ENCODE measurements at places on chromosomes 11 and 22.

DNA sequence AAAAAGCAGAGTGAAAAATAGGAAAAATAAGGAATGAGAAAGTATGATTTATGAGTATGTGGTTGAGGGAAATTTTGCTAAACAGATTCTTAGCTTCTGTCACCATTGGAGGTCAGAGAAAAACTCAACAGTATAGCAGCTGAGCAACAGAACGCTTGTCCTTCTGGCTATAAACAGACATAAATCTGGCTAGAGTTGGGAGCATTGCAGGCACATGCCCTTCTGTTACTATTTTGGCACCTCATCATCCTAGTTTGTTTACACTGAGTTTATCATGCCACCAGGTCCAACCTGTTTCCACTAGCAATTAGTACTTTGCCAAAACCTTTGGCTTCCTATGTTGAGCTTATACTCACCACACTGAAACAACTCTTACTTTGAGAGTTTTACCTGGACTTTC, 6.9 kb downstream of the UBE4A start:
- no peak for DNase-seq

- DNase-seq = no peak
Observed at GRCh38 chr11:13487661-13488030, 8.2 kb downstream of the PTH start.

GRCh38 chr11:10600570-10601248, 32.2 kb upstream of the LYVE1 start:
- no peak for DNase-seq

GRCh38 chr11:21806947-21807346, 385.9 kb upstream of the ANO5 start:
- no peak for DNase-seq

DNA sequence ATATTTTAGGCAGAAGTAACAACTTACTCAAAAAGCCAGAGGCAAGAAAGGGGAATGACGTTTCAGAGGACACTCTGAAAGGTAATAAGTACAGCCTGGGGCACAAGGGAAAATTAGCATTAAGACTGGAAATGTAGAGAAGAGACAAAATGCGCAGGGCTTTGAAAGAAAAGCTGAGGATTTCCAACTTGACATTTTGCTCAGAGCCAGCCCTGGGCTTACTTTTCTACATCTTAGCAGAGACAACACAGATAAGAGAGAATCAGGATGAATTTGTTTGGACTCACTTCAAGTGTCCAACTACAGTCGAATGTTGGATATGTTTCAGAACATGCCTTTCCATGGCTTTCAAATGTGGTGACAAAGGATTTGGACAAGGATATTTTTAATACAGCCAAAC, 808.9 kb upstream of the LUZP2 start:
- DNase-seq = no peak

GRCh38 chr11:119778391-119779194, 49.6 kb upstream of the NECTIN1 start:
- DNase-seq = no peak

DNA sequence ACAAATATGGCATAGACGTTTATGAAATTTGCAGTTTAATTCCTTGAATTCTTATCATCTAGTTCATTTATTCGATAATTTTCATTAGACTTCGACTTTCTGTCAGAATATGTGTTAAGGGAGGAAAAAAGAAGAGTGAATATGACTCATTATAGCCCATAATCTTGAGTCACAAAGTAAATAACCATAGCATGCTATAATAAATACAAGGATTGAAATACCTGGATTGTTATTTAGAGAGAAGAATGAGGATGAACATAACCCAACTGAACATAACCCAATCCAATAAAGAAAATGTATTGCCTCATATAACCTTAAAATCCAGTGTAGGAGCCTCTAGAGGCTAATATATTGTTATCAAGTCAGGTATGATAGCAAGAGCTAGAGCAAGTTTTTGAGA, 1858.3 kb upstream of the RAG2 start:
- no peak for DNase-seq

DNA sequence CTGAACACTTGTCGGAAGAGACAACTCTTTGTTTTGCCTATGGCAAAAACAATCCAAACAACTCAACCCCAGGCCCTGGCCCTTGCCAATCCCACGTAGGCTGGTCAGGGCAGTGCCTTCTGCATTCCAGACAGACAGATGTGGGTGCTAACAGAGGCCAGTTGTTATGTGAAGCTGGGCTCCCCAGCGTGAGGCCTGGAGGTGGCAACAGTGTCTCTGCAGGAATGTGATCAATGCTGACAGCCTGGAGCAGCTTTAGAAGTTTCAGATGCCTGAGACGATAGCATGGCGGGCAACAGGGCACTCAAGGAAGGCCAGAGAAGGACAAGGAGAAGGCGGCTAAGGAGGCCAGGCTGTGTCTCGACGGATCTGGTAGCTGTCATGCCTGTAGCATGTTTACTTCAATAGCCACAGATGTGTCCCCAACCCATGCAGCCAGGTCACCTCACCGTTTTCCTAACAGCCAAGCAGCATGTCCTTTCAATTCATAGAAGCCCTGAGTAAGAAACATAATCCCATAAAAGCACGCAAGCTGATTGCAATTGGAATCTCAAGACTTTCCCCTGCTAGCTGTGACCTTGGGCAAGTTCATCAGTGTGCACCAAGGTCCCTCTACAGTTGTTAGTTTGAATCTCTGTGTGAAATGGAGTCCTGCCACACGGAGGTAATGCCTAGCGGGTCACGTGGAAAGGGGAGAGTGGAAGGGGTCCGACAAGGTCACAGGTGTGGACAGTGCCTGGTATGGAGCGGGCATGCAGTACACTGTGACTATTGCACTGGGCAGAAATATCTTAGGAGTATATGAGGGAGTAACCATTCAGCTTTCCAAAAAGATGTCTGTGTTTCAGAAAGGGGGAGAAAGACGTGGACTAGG, 14.2 kb upstream of the PPM1F start:
- no peak for DNase-seq

- no peak for DNase-seq
Observed at GRCh38 chr11:94909371-94909820, 64.0 kb downstream of the CWC15 start.

DNA sequence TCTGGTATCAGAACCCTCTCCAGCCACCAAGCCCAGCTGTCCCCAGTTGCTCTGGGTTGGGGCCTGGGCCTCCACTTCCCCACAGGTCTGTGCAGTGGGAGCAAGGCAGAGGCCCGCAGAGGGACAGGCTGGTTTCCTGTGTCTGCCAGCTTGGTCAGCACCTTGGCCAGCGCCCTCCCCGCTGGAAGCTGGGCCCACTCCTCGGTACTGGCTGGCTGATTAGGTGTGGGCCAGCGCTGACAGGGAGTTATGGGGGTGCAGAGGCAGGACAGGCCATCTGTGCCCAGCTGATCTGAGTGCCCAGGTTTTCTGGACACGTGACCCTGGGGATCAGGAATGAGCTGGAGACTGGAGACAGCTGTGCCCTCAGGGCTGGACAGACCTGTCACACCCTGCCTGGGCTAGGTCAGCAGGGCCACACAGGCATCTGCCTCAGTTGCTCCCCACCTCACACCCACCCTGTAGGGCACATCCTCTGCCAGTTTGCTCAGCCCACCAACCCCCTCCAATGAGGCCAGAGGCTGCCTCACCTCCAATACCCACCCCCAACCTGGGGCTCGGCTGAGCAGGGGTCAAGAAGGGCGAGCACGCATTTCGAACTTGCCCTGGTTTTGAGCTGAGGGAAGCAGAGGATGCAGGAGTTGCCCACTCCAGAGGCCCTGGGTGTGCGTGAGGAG, 175.3 kb downstream of the IGLL1 start:
- DNase-seq = no peak

DNA sequence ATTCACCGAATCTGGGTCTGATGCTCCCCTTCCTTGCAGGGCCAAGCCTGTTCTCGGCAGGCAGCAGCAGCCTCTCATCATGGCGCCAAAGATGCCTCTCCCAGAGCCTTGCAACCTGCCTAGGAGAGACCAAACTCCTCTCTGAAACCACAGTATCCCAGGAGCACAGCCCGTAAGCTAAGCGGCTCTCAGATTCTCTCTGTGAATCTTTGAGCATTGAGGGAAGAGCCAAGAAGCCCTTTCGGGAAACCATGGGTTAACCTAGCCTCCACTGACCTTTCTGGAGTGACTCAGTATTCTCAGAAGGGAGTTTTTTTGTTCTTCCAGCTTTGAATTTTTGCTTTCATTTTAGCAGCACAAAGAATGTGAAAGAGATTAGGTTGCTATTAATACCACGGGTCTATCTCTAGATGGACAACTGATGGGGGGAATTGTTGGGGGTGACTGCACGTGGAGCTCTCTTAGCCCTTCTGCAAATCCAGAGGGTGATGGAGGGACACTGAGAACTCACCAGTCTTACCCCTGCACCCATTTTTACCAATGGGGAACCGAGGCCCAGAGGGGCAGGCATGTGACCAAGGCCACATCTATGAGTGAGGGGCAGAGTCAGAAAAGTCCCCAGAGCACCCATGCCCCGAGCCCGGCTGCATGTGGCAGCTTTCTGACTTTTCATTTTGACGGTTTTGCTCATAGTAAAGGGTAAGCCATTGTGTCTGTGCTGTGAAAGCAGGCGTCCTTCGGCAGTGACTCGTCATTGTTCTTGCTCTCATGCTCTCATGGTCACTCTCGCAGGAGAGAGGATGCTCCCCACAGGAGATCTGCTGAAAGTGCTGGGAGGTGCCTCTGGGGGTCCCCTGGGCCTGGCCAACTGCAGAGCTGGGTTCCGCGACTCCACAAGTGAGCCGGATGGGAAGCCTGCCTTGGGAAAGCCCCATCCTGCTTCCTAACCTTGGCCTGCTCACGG, 36.0 kb downstream of the IRAG1 start:
- no peak for DNase-seq

GRCh38 chr11:120817158-120817557, 206.7 kb upstream of the TBCEL start:
- DNase-seq = no peak

DNA sequence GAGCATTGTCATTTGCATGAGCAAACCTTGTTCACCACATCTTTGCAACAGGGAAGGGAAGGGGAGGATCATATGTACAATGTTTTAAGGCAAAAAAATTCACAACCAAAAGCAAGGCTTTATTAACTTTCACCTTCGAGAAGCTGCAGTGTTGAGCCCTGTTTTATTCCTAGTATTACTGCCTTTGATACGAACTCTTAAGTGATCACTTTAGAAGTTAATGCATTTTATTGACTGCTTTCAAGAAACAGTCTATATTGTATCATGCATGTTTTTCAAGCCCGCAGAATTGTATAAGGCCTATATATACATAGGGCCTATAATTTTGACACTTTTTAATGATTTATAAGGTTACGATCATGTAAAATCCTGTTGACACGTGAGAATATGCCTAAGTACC, 117.5 kb upstream of the VPREB1 start:
- no peak for DNase-seq

All from BJ (cell line).